Tibial nerve (tissue), 4 donors: ENCODE measurements at places on chromosomes 16 and 17.

DNA sequence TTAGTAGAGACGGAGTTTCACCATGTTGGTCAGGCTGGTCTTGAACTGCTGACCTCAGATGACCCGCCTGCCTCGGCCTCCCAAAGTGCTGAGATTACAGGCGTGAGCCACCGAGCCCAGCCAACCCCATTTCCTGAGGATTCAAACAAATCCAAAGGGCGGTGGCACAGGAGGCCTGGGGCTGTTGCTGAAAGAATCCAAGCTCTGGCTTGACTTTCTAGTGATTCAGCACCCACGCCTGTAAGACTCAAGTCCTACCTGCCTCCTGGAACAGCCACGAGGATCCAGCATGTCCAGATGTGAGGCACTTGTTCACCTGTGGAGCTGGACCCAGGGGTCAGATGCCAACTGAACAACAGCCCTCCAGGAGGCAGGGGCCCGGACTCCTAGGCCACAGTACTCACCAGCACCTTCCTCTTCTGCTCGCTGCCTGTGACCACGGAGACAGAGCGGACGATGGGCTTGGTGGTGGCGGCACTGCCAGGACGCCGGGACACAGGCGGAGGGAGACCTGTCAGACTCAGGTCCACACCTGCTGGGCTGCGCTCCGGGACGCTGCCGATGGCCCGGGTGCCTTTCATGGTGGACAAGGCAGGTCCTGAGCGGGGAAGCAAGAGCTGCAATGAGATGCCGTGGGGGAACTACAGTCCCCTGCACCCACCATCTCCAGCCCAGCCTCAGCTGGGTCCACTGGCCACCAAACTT, 3.1 kb downstream of the CEP131 start:
- no peak for DNase-seq

GRCh38 chr16:70689035-70689969, 3.4 kb upstream of the MTSS2 start:
- no peak for DNase-seq

DNA sequence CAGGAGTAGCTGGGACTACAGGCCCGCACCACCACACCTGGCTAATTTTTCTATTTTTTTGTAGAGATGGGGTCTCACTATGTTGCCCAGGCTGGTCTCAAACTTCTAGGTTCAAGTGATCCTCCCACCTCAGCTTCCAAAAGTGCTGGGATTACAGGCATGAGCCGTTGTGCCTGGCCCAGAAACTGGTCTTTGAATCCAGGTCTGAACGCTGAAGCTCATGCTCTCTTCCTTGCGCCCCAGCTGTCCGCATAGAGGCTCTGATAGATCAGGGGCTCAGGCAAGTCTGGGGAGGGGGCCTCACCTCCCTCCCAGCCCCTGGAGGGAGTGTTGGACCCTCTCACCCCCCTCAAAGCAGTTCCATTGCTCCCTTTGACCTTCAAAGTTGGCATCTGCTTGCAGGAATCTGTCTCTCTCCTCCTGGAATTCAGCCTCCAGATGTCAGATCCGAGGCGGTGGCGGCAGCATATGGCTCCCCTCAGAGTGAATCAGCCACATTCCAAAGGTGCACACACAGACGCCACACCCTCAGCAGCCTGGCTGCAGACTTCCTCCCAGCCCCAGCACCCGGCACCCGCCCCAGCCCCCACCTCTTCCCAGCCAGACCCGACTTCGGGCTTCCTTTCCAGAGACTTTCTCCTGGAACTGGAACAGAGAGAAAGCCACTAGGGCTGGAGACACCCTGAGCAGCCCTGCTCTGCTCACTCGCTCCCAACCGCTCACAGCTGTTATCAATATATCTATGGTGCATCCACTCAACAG, 16.9 kb upstream of the GLIS2 start:
- DNase-seq: no peak

GRCh38 chr17:45414990-45415881, 17.4 kb downstream of the ARHGAP27 start:
- DNase-seq: no peak

GRCh38 chr17:48520631-48521079, 10.2 kb downstream of the HOXB1 start:
- DNase-seq: no peak
